ENCODE measurements at places on chromosomes 1 and 21.

DNA sequence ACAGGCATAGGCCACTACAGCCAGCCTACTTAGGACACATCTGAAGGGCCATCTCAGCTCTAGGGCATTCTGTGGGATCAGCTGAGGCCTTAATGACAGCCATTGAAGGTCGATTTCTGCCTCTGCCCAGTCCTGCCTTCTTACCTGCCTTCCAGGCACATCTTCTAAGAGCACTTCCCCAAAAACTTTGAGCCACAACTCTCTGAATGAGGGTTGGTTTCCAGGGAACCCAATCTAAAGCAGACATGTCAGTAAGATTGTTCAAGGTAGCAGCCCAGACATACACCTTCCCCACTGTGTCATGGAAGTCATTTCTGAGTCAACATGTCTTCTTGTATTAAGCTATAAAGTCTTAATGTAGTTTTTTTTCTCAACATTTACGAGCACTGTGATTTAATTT is 18.2 kb upstream of the SSBP3 start:
- DNase-seq = no peak

DNA sequence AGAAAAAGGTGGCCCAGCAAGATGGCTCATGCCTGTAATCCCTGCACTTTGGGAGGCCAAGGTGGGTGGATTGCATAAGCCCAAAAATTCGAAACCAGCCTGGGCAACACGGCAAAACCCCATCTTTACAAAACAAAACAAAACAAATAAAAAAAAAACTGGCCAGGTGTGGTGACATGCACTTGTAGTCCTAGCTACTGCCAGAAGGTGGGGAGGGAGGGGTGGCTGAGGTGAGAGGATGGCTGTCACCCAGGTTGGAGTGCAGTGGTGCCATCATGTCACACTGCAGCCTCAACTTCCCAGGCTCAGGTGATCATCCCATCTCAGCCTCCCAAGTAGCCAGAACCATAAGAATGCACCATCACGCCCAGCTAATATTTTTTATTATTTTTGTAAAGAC is 22.8 kb downstream of the RERE start:
- DNase-seq = no peak

DNA sequence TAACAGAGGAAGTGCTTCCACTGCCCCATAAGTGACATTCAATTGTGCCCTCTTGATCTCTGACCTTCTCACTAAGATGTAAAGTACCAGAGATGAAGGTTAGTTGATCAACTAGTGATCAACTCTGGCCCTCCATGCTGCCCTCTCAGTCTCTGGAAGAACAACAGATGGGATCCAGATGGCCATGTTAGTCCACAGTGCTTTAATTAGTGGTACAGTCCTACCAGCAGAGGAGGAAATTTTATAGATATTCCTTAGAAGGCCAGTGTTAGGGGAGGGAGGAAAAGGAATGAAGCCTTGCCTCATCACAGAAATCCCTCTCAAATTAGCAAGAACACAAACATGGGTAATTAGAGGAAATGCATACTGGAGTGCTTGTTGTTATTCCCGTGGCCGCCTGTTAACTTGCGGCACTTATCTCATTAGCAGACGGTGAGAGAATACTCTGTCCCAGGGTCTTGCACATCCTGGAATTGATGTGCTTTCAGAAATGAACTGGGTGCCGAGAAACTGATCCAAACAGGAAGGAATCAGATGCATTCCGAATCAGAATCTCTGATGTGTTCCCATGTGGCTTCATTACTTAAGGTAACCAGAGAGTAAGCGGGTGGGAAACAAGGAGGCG is 91.1 kb upstream of the RGS4 start:
- DNase-seq = no peak

DNA sequence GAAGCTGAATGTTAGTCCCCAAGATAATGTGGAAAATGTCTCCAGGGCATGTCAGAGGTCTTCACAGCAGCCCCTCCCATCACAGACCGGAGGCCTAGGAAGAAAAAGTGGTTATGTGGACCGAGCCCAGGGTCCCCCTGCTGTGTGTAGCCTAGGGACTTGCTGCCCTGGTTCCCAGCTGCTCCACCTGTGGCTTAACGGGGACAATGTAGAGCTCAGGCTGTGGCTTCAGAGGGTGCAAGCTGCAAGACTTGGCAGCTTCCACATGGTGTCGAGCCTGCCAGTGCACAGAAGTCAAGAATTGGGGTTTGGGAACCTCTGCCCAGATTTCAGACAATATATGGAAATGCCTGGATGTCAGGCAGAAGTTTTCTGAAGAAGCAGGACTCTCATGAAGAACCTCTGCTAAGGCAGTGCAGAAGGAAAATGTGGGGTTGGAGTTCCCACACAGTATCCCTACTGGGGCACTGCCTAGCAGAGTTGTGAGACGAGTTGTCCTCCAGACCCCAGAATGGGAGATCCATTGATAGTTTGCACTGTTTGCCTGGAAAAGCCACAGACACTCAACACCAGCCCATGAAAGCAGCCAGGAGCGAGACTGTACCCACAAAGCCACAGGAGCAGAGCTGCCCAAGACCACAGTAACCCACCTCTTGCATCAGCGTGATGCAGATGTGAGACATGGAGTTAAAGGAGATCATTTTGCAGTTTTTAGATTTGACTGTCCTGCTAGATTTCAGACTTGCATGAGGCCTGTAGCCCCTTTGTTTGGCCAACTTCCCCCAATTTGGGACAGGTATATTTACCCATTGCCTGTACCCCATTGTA is 204.9 kb downstream of the MRPL39 start:
- no peak for DNase-seq

DNA sequence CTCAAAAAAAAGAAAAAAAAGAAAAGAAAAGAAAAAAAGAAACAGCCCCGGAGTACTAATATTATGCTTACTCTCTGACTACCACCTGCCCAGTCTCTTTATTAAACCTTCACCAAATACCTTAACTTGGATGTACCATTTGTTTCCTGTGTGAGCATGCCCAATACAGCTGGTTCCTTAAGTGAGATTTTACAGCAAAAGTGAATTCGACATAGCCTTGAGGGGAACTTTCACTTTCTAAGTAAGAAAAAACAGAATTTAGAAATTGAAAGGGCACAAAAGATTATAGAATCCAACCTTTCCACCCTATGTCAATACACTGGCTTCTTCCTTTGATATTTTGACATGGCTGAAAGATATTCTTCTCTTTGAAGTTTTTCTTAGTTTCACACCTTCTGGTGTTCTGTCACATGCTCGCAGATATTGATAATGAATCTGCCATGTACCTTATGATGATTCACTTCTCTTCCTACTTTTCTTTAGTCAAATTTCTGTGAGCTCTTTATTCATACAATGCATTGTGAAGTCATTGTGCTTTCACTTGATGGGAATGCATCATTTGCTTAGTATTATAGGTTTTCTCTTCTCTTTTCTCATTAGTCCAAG is 5.2 kb upstream of the GIPC2 start:
- DNase-seq = no peak

DNA sequence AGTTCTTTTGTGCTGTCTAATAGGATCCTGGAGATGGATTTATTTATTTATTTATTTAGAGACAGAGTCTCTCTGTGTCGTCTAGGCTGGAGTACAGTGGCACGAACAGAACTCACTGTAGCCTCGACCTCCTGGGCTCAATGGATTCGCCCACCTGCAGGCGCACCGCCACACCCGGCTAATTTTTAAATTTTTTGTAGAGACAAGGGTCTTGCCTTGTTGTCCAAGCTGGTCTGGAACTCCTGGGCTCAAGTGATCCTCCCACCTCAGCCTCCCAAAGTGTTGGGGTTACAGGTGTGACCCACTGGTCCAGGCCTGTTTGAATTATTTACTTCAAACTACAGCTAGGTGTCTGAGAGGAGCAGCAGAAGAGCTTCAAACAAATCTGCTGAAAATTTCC is 9.6 kb upstream of the SPEN start:
- DNase-seq = no peak

DNA sequence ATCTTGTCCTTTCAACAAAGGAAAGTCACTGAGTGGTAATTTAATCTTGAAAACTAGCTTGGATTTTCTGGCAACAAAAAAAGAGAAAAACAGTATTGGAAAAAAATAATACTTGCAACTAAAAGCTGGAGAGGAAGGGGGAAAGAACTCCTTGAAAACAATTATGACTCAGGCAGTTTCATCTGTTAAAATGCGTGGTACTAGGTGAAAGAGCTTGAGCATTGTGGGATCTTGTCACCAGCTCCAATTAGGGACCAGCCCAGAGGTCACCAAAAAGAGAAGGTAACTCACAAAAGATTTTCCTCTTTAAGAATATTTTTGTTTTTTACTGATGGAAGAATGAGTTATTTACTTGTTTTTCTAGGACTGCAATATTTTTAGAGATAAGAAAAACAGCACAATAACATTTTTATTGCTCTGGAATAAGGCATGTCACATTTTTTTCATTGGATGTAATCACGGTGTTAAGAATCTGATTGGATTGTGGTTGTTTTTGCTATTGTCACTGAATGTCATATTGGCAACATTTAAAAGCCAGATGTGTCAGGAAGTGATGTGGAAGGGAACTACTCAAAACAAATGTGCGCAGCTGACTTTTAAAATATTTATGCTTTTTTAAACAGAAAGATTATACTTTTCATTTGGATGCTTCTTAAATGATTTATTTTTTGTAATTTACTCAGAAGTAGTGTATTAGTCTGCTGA is 78.5 kb upstream of the ADAMTS5 start:
- DNase-seq = no peak

DNA sequence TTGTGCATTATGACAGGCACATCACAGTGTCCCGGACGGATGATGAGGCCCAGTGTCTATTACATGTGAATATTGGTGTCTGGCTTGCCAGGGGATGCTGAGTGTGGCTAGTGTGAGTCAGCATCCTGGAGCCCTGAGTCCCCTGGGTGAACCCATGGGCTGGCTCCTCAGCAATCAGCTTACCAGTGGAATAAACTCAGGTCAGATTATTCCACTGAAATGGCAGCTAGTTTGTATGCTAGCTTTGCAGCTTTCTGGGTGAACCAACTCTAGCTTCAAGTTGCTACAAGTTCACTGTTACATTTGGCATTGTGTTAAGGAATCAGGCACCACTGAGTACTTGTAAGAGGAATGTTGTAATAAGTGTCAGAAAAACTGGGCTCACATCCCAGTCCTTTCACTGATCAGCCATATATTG is 23.9 kb upstream of the RPTN start:
- DNase-seq = no peak

All from T1000 (cell line).